ENCODE measurements at places on chromosomes 12 and 14.

DNA sequence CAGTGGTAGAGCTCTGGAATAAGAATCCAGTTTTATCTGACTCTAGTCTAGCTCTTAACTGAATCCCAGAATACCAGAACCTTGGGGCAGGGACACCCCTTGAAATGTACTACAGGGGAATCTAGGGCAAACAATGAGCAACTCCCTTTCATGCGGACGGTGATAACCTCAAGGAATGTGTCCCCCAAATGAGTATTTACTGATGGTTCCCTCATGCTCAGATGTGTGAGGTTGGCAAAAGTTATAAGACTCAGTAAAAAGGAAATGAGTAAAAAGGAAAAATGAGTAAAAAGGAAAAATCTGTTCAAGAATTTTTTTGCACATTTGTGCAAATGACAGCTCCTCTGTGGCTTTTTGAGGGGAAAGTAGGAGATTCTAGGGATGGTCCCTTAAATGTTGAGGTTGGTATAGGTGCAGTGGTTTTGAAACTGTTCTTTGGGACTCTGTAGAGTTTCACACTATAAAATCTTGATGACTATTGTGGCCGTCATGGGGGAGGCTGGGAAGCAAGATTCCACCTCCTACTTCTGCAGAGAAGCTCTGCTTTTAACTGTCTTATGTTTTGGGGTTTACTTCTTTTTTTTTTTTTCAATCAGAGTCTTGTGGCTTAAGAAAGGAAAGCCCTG, 58.6 kb downstream of the NRXN3 start:
- no peak for DNase-seq

- no peak for DNase-seq
Observed at GRCh38 chr12:66508025-66508424, 170.9 kb downstream of the GRIP1 start.

DNA sequence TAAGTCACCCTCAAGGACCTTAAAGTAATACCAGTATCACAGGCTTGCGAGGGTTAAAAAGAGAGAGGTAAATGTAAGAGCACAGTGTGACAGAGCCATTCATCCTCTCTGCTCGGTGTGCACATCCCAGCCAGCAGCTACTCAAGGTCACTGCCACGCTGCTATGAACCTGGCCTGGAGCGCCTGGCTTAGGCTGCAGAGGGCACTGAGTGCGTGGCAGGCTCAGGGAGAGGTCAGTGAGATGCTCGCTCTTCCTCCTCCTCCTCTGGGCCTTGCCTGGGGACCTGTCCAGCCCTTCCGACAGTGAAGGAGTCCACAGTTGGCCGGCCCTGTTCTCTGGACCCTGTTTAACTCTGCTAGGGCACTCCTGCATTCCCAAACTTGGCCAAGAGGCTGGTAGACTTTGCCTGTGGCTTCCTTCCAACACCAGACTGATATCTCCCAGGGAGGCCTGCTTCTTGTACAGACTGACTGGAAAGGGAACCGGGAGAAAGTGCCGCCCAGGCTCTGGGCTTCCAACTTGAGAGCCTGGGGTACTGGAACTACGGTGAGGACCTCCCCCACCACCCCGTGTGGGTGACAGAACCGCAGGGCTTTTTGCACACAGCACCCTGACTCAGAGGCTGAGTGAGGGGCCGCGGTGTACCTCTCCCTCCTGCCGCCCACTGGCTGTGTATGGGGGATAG, 62.6 kb upstream of the CORO1C start:
- no peak for DNase-seq

DNA sequence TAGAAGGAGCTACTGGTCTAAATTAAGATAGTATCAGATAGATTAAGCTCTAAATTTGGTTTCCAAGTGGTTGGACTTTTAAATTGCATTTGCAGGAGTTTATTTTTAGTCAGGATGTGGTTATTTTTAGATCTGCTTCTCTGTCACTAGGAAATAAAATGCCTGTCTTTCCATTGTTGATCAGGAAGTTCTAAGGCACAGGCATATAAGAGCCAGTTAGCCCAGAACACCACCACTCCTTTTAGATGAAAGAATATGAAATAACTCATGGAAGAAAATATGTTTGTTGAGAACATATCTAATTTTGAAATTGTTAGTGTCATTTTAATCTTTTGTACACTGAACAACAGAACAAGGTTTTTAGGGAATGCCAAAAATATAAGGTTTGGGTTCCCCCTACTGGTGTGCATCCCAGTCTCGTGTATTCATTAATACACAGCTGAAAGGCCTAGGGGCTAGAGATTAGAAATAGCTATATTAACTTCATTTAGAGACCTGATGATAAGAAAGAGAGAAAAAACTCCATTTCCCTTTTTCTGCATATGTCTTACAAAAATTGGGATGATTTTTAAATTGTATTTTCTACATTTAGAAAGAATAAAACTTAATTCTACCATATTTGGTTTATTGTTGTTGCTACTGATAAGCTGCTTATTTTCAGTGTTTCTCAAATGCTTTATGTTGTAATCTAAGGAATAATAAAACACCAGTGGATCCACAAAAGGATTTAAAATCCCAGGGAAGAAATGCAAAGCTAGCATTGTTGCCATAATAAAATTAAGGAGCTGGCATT, 67.2 kb downstream of the RIC8B start:
- DNase-seq: peak; percentile 48

DNA sequence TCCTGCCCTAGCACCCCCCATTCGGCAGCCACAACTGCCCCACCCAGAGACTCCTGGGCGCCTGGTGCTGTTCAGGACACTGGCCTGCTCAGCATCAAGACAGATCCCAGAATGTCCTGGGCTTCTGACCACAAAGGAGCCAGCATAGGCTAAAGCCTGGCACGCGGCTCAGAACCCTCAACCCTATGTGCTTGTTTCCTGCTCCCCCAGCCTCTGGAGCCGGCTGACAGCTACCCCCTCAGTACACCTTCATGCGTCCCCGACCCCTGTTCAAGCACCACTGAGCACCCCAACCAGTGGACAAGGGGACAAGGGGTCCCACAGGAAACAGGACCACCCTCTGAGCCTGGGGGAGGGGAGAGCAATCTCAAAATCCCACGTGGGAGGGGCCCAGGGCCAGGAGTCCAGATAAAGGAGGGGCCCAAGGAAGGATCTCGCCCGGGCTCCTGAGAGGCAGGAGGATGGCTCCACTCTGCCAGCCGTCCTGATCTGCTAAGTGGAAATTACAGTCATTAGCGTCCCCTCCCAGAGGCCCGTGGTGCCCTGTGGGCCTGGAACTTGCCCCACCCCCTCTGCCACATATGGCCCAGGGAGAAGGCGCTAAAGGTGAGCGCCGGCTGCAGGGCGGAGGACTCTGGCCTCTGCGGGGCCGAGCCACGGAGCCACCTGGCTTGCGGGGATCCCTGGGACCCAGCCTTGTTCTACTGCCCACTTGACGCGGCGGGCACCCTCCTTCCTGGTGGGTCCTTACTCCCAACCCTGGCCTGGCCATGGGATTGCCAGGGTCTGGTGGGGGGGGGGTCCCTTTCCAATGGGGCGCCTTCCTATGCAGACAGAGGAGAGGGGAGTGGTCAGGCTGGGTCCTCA, 27.2 kb upstream of the GPR132 start:
- DNase-seq: no peak

- DNase-seq: no peak
Observed at GRCh38 chr12:41476499-41477439, 288.6 kb downstream of the PDZRN4 start.

- DNase-seq: peak; percentile 5
Observed at GRCh38 chr12:14664434-14665023, 31.9 kb downstream of the GUCY2C start.

DNA sequence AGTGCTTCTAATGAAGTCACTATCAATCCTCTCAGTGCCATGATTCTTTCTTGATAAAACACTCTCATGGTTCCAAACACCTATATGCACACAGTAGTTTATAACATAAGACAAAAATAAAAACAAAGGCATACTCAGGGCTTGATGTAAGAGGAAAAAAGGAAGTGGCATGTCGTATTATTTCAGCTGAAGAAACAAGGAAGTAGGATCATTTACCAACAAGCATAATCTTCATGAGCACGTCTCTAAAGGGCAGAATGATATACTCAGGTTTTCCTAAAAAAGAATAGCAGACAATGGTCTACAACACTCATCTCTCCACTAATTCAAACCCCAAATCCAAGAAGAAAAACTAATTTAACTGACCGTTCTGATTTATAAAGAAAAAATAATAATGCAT, 33.9 kb downstream of the NUMB start:
- DNase-seq: no peak

GRCh38 chr14:101082036-101082435, 178.5 kb upstream of the RTL1 start:
- DNase-seq: peak; percentile 18

DNA sequence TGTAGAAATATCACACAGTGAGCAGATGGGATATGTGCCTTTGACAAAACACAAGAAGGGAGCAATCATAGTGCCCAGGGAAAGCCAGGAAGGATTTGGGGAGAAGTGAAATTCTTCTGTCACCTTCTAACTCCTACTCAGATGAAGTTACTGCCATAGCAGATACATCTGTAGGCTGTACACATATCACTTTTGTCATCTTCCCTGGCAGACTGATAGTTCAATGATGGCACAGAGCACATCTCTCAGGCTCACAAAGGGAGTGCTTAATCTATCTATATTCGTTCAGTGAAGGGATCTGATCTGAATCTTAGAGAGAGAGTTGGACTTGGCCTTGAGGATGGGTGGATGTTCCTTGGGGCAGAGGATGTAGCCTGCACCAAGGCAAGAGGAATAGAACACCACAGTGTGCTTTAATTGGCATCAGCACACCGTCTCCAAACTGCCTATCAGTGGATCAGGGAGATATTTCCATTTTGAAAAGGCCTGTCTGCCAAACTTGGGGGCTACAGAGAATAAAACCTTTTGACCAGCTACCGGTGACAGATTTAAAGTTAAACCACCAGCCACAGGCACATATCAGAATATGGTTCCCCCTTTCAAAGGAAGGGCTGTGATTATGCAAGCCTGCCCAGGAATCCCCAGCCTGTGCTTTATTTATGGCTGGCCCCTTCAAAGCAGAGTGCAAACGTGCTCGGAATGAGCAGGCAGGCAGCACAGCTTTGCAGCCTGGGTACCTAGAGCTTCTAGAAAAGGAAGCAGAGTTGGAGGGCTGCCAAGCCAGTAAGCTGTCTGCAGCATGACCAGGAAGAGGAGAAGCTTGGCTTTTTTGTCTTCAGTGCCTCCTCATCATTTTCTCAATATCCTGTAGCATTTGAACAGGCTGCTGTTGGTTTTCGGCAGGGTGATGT, 165.5 kb upstream of the DYRK2 start:
- peak; percentile 67 for DNase-seq

GRCh38 chr12:76519538-76519937, 40.0 kb downstream of the OSBPL8 start:
- DNase-seq: no peak

GRCh38 chr12:1932264-1932777, 13.9 kb upstream of the CACNA2D4 start:
- DNase-seq: no peak

DNA sequence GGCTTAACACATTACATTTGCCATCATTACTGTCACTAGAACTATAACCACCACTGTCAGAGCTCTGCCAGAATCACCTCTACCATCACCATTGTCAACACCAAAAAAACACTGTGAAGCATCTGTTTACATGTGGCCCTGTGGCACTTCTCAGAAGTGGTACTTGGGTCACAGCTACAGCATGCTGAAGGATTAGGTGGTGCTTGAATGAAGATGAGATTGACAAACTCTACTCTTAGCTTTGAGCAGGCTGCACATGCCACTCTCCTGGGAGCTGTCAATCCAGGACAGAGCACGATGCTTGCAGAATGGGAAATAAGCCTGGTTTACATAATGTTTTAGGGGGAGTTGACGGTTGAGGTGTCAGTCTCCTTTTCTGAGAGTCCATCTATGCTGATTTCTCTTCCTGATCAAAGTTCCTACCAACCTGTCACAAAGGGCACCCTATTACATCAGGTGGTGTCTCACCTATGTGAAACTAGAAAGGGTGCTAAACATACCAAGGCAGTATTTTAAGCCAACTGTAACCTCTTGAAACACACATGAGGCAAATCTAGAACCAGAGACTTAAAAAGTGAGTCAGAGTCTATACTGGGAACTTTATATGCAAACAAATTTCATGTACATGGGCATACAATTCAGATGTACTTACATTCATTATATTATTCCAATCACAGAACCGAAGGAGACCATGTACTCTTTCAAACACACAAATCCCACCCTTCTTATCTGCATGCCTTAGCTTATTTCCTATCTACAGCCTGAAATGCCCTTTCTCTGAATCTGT, 258.7 kb downstream of the EMP1 start:
- DNase-seq: no peak

DNA sequence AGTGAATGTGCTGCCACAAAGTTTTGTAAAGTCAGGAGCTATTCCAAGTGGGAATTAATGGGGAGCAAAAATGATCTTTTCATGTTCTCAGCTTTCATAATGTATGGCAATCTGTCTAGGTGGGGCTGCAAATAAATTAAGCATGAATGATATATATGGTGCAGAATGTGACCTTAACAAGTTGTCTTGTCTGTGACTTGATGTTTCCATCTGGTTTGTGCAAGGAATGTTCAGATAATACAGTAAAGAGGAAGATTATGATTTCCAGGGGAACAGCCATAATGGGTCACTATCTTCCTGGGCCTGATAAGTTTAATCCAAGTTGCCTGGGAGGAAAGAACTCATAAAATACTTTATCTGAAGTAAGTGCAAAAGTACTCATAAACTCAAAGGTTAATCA, 1815.8 kb upstream of the FLRT2 start:
- no peak for DNase-seq

DNA sequence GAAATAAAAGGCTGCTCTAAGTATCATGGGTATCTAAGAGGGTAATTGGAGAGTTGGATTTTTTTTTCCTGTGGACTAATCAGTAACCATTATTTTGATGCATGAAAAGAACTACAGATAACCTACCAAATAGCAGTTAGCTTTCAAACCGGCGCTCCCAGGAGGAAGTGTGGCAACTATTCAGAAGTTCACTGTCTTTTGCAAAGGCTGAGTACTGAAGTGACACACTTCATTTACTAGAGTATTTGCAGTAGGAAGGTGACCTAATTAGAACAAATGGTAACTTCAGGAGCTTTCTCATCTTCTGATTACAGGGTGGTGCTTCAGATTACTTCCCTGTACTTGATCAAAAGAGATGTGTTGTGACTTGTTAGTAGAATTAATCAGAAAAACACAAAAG, 87.7 kb downstream of the PELI2 start:
- no peak for DNase-seq

DNA sequence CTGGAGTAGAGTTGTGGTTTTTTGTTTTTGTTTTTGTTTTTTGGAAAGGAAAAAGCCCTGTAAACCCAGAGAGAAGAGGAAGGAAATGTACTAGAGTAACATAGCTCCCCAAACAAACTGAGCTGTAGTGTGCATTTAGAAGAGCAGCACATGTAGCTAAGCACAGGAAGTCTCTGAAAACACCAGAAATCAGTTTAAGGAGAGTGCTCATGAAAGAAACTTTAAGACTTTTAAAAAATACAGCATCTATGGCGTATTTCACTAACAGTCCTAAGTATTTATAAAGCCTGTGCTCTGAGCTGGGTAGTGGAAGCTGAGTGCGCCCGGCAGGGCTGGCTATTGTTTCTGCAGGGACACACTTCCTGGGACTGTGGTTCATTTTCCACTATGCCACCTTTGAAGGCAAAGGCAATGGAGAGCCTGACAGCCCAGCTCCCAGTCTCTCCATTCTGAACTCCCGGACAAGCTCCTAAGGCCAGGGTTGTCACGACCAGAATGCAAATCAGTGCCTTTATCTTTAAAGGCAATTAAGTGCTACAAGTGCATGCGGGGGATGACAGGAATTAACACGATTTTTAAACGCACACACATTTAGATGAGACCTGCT, 45.4 kb downstream of the NIN start:
- no peak for DNase-seq

All from SHP77 (cell line).